EL (cell line): ENCODE measurements at places on chromosomes 4 and X.

- peak; percentile 0 for DNase-seq
These were observed 694.4 kb upstream of the POU3F4 start for GRCh38 chrX:82813671-82814078.

GRCh38 chrX:110791071-110791470, 4.5 kb downstream of the CHRDL1 start:
- no peak for DNase-seq

- no peak for DNase-seq
These were observed 15.4 kb upstream of the ADH6 start for GRCh38 chr4:99234331-99235010.

DNA sequence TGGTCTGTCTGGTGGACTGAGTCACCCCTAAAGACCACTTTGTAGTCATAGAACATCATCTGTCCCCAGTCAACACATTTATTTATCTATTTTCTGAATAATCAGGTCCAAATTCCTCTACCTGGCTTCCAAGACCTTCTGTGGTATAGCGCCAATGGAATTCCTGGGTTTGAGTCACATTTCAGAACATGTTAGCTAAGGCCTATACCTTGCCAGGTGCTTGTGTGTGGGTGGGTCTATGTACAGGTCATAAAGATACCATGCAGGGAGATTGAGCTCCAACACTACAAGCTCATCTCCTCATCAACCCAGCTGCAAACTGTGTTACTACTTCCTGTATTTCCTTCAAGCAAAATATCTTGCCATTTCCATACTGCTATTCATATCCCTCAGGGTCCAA, 113.3 kb downstream of the TRAPPC11 start:
- DNase-seq: no peak

GRCh38 chrX:22516893-22517292, 244.2 kb downstream of the CBLL2 start:
- DNase-seq: no peak

GRCh38 chr4:82975792-82976191, 34.8 kb downstream of the LIN54 start:
- peak; percentile 83 for DNase-seq

DNA sequence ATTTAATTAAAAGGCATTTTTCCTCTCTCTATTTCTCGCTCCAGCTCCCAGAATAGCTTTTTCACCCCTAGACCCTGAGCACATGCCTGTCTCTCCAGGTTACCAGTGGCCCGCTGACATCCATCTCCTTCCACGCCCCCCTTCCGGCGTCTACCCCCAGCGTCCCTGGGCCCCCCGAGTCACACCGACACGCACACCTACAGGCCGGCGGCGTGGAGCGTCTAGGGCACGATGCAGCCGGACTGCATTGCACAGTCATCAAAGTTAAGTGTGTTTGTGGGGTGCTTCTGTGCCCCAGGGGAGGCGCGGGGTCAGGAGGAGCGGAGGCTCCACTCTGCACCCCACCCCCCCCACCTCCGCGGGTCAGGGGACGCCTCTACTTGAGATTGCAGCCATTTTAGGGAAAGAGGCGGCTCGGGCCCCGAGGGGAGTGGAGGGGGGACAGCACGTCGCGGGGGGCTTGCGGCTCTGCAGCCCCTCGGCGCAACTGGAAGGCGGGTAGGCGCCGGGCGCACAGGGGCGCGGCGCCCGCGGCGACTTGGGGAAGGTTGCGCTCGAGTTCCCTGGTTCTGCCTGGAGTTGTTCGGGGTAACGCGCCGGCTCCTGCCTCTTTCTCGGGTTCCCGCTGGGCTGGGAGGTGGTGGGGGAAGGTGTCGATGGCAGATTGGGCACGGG, 112.7 kb downstream of the DHX15 start:
- DNase-seq: peak; percentile 24

GRCh38 chr4:26889356-26889755, 28.7 kb downstream of the STIM2 start:
- DNase-seq: no peak

- DNase-seq: no peak
These were observed 454.1 kb upstream of the ADGRL3 start for GRCh38 chr4:60745800-60746571.

GRCh38 chr4:78484574-78484973, 67.0 kb upstream of the ANXA3 start:
- DNase-seq: no peak

- DNase-seq: peak; percentile 67
These were observed 9.6 kb upstream of the CHRNA9 start for GRCh38 chr4:40325406-40326019.

DNA sequence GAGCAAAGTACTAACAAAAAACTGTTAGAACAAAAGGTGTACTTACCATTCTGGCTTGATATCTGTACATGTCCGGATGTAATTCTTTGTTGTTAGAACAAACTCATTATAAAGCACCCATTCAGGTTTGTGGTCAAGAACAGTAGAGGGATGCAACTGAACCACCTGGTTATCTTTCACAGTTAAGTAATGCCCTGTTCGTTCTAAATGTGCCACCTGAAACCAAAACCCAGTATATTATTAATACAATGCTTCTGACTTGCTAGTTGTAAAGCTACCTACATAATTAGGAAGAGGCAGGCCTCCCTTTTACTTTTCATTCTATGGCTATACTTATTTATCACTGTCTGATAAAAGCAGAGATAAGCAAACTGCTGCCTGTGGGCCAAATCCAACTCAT, 54.8 kb downstream of the DHX15 start:
- no peak for DNase-seq

DNA sequence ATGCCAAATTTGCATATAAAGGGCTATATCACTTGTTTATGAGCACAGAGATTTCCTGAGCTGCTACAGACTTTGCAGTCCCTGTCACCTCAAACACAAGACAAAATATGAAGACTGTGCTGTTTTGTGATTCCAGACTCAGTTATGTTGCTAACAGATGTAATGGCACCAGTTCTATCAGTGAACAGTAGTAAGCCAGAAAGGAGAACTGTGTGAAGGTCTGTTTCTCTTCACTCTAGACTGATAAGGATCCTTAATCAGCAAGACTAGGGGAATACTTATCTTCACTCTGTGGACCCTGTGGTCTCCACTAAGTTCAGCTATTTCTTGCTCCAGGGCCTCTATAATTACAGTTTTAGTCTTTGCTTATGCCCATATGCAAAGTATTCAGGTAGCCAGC, 82.7 kb downstream of the ANXA5 start:
- no peak for DNase-seq

GRCh38 chr4:169225058-169225751, 45.6 kb downstream of the SH3RF1 start:
- DNase-seq: peak; percentile 94

GRCh38 chrX:11129534-11130105, 18.5 kb downstream of the HCCS start:
- no peak for DNase-seq

DNA sequence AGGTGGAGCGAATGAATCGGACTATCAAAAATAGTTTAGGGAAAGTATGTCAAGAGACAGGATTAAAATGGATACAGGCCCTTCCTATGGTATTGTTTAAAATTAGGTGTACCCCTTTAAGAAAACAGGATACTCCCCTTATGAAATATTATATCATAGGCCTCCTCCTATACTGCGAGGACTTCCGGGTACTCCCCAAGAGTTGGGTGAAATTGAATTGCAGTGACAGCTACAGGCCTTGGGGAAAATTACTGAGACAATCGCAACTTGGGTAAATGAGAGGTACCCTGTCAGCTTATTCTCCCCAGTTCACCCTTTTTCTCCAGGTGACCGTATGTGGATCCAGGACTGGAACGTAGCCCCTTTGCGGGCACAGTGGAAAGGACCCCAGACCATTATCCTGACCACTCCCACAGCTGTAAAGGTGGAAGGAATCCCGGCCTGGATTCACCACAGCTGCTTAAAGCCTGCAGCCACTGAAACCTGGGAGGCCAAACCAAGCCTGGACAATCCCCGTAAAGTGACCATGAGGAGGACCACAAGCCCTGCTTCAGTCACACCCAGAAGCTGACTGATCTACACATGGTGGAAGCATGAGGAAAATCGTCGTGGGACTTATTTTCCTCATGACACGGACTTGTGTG, 1138.1 kb downstream of the ARAP2 start:
- DNase-seq: no peak
